Nephron progenitor cell (in vitro differentiated cells): ENCODE measurements at places on chromosomes 4 and X.
A peak's percentile ranks its signal among the peaks of the same experiment; 100 is the strongest.

- DNase-seq, result no peak
Observed at GRCh38 chr4:128285085-128285997, 2.3 kb downstream of the PGRMC2 start.

DNA sequence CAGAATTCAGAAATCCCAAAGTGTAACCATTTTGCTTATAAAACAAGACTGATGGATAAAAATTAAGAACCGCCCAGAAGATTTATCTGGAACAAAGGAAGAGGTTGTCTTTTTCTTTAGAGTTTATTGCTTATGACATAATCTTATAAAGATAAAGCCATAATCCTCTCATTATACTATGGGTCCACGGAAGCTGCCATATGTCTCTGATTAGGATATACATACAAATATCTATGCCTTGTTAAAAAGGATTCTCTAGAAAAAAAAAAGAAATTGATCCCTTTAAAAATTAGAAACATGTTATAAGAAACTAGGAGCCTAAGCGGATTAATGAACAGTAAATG, 70.5 kb downstream of the RELL1 start:
- DNase-seq, result no peak

DNA sequence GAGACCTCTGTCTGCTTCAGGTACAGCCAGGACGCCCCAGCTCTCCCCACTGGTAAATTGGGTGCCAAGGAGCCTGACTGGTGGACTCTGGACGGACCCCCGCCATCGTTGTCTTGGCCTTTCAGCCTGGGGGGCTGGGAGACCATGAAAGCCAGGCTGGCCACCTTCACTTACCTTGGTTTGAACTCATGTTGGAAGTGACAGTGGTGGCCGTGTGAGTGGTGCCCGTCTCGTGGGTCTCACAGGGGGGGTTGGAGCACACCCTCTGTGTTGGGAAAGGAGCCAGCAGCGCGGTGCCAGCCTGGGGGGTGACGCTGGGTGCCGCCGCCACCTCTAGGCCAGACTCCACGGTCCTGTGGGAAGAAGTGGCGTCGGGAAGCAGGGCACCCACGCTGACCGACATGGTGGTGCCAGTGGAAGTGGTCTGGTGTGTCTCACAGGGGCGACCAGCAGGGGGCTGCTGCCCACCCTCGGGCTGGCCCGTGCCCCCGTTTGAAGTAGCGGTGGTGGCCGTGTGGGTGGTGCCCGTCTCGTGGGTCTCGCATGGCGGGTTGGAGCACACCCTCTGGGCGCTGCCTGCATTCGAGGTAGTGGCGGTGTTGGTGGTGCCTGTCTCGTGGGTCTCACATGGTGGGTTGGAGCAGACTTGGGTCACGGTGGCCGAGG, 9.6 kb upstream of the RENBP start:
- no peak for DNase-seq

- peak; percentile 79 for DNase-seq
Observed at GRCh38 chr4:183398298-183399125, 45.9 kb upstream of the CDKN2AIP start.

- no peak for DNase-seq
Observed at GRCh38 chr4:85966373-85966772, 393.5 kb downstream of the MAPK10 start.

- DNase-seq, result no peak
Observed at GRCh38 chr4:4560136-4560535, 18.3 kb upstream of the STX18 start.

DNA sequence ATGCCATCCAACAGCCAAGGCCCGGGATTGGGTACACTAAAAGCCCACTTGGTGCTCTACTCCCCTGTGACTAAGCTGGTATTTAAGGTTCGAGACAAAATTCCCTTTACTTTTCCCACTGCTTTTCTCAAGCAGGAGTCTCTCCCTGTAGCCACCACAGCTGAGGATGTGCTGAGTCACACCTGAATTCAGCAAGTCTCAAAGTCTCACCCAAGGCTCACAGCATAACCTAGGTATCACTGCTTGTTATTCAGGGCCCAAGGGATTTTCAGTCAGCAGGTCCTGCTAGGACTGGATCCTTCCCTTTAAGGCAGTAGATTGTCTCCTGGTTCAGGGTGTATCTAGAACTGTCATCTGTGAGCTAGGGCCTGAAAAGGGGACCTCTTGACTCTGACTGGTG, 39.2 kb downstream of the FMR1NB start:
- DNase-seq, result no peak

- no peak for DNase-seq
Observed at GRCh38 chr4:167642250-167642649, 408.0 kb upstream of the SPOCK3 start.
